Activated CD8-positive, alpha-beta memory T cell treated with anti-CD3 and anti-CD28 coated beads for 4 hours (primary cell): ENCODE measurements at places on chromosomes 5 and 9.

DNA sequence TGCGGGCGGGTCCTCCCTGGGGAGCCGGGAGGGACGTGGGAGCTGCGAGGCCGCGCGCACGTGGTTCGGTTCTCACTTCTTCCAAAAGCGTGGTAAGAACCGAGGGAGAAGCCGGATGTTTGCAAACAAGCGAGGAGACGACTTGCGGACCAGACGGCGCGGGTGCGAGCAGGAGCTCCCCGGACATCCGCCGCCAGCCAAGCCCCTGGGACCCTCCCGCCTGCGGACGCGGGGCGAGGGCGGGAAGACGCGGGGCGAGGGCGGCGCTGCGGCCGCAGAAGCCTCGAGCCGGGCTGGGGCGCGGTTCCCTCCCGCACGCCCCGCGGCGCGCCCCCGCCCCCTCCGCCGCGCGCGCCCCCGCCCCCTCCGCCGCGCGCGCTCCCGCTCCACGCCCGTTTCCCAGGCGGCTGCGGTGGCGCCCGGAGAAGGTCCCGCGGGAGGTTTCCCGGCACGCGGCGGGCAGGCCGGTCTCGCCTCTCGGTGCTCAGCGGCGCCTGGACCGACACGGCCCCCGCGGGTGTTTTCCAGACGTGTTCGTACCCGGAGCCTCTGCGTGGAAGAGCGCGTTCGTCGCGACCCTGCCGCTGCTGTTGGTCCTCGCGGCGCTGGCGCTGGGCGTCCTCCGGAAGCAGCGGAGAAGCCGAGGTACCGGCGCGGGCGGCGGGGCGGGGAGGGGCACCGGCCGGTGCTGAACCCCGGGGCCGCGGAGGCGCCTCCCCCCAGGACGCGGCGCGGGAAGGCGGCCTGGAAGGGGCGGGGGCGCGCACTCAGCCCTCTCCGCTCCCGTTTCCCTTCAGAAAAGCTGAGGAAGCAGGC is 12.8 kb downstream of the BTNL9 start:
- no peak for DNase-seq

DNA sequence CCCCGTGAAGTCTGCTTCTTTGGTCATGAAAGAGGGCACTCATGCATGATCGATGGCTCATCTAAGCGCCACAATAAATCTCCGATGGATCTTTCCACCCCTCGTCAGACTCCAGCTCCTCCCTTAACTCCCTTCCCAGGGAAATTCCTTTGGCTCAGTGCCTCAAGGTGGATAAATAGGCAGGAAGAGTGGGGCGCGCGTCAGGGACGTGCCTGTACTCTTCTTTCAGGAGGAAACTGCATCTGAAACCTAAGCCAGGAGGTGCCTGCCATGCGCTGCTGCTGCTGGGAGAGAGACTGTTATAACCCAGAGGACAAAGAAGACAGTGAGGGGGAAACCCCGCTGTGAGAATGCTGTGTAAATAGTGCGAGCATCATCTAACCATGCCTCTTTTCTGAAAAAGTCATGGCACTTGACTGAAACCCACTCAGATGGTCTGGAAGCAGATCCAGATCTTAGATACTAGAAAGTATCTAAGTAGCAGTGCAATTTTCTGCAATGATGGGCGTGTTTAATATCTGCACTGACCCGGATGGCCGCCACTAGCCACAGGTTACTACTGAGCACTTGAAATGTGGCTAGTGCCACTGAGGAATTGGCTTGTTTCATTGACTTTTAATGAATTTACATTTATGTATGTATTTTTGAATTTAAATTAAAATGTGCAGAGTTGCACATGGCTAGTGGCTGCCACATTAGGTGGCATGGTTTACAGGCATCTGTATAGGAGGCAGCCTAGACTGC is 120.3 kb upstream of the BASP1 start:
- DNase-seq, result no peak

GRCh38 chr5:167653645-167654106 is 637.8 kb upstream of the WWC1 start:
- DNase-seq, result no peak

DNA sequence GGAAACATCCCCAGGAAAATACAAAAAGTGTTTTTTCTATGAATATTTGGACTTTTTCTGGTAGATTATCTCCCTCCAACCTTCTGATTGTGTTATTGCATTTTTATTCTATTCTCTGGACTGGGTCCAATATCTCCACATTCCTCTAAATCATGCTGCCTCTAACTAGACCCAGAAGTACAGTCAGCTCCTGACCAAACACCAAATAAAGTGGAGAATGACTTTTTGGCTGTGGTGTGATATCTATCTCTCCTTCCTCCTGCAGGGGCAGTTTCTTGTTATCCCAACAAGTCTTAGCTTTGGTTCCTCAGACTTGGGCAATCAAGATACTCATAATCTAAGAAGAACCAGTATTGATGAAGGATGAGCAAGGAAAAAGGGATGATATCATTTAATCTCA is 3.2 kb upstream of the RAI14 start:
- DNase-seq, result no peak

GRCh38 chr5:8628521-8628920 is 759.6 kb downstream of the MTRR start:
- no peak for DNase-seq

DNA sequence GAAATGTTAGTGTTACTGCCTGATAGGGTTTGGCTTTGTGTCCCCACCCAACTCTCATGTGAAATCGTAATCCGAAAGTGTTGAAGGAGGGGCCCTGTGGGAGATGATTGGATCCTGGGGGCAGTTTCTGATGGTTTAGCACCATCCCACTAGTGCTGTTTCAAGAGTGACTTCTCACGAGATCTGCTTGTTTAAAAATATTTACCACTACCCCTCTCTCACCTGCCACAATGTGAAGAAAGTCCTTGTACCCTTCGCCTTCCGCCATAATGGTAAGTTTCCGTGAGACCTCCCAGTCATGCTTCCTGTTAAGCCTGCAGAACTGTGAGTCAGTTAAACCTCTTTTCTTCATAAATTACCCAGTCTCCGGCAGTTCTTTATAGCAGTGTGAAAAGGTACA is 2.6 kb upstream of the RFX3 start:
- DNase-seq, result peak; percentile 22

- DNase-seq, result no peak
These were observed 64.1 kb downstream of the PDE4D start for GRCh38 chr5:59829386-59829785.

DNA sequence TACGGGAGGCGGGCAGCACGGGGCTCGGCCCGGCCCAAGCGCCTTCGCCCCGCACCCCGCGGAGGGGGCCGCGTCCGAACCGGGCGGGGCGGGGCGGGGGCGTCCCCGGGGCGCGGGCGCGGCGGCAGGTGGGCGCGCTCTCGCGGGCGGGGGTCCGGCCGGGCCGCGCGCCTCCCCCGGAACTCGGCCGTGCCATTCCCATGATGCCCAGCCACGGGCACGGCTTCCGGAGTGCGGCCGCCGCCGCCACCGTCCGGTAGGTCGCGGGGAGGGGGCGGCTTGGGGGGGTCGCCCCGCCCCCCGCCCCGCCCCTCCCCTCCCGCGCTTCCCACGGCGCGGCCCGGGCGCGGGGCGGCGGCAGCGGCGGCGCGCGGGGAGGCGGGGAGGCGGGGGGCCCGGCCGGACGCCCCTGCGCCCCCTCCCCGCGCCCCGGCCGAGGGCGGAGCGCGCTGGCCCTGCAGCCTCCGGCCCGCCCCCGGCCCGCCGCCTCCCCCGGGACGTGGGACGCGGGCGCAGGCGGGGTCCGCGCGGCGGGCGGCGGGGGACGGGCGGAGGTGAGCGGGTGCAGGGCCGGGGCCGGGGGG is at the start of gene PPP1R26:
TSS of gene PPP1R26 (plus strand) at position 314 of the 584 bp plus-strand sequence. CDS start 4,729 bp downstream, outside the sequence.
- no peak for DNase-seq

DNA sequence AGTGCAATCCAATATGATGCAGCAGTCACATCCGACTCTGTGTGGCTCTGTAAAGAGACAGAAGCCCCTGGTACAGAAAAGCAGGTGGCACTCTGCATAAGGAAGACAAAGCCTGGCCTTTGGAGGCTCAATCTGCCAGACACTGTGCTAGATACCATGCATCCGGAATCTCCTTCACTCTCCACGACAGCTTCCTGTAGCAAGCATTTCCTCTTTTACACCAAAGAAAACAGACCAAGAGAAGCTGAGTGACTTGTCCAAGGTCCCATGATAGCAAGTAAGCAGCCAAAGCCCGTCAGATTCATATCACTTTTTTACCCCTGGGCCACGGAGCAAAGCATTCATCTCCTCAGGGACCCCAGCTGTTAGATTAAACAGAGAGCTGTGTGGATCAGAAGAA is 64.2 kb upstream of the SMIM23 start:
- no peak for DNase-seq

GRCh38 chr5:76445830-76446229 is 42.7 kb downstream of the IQGAP2 start:
- DNase-seq, result no peak

DNA sequence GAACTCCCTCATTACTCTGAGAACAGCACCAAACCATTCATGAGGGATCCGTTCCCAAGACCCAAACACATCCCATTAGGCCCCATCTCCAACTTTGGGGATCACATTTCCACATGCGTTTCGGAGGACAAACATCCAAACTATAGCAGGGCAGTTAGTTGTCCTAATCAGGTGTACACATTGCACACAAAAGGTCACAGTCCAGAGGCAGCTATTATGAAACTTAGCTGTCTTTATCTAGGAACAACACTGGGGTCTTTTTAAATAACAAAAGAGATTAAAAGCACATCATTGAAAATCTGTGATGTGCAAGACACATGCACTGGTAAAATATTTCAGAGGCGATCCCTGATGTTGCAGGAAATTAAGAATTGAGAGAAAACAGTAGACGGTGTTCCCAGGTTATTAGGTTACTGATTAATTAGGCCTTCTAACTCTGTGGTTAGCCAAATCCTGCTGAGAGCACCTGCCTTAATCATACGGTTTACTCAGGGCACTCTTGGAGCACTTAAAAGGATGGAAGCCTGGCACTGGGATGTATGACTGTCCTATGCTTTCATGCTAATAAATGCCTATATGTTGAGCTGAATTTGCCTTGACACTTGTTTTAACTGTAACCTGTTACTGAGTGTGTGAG is 1574.5 kb upstream of the WWC1 start:
- DNase-seq, result no peak

- DNase-seq, result no peak
These were observed 644 bp downstream of the TSC1 start for GRCh38 chr9:132943651-132944293.

DNA sequence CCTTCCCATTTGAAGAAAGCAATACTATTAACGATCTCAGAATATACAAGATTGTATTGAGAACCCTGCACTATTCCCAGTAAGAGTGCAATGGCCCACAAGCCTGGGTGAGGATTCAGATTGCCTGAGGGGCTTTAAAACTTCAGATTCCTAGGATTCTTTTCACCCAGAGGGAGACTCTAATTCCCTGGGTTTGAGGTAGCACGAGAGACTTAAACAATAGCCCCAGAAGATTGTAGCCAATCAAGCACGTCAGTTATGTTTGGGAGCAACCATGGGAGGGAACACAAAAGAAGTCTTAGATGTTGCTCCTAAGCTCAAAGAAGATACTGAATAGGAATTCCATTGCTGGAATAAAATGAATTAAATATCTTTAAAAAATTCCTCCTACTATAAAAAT is 17.9 kb downstream of the MRPS27 start:
- no peak for DNase-seq

DNA sequence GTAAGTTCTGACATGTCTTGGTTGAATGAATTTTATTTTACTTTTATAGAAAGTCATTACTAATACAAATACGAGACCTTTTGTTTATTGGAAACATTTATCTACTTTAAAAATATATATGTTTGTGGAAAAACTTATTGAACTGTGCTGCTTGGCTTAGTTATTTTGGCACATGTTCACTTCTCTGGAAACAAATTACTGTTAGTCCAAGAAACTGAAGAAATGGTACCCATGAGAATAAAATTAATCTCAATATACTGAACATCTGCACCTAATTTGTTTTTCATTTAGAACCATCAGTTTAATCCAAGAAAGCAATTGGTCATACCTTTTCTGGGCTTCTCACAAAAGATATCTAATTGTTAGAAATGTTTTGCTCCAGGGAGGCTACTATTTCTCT is 32.2 kb downstream of the INVS start:
- DNase-seq, result no peak

DNA sequence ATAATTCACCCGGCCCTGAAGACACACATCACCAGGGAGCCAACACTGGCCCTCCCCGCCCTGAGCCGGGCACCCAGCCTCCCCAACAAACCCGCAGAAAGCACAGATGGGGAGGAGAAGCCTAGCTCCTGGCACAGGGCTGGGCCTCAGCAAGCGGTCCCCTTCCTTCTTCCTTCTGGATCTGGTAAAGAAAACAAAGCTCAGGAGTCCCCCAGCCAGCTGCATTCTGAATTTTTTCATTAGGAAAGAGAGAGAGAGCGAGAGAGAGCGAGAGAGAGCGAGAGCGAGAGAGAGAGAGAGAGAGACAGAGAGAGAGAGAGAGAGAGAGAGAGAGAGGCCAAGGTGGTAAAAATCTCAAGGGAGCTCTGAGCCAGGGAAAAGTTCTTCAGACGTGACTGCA is 195.7 kb downstream of the CRB2 start:
- no peak for DNase-seq

DNA sequence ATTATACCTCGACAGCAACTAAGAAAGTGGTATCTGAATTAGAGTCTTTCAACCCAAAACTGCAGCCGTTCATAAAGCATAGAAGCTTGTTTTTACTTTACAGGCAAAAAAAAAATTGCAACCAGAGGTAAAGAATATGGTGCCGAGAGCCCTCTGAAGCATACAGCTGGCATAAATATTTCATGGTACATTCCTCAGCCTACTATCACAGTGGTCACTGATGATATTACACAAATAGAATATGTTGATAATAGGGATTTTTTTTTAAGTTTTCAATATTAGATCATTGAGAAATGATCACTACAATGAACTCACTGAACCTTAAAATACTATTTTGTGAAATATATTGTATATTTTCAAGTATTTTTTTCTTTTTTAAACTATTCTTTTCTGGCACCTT is 6.2 kb upstream of the SMC2 start:
- DNase-seq, result no peak

GRCh38 chr5:76367623-76368371 is 35.3 kb upstream of the IQGAP2 start:
- DNase-seq, result no peak

GRCh38 chr9:80326105-80326504 is 754.3 kb downstream of the TLE4 start:
- no peak for DNase-seq

- no peak for DNase-seq
These were observed 138.2 kb downstream of the ADAMTS16 start for GRCh38 chr5:5278201-5278814.

- no peak for DNase-seq
These were observed 133.4 kb downstream of the SUSD1 start for GRCh38 chr9:112041536-112042243.

DNA sequence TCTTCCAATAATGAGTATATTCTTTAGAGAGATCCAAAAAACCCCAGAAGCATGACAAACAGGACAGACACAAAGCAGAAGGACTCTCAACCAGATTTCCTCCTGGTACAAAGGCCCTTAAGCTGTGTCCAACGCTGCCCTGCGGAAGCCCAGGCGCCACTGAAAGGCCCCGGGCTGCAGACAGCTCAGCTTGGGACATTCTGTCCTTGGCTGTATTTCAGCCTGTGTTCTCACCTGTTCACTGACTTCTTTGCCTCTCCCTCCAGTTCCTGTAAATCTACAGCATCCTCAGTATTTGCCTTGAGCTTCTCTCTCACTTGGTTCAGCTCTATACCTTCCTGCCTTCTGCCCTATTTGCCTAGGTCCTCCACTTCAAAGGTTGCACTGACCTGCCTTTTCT is 96.5 kb downstream of the SH3TC2 start:
- no peak for DNase-seq
